KG1 (cell line): ENCODE measurements at places on chromosomes 3 and 15.

- no peak for DNase-seq
Measured at GRCh38 chr3:100653604-100654294, 44.3 kb downstream of the ADGRG7 start.

DNA sequence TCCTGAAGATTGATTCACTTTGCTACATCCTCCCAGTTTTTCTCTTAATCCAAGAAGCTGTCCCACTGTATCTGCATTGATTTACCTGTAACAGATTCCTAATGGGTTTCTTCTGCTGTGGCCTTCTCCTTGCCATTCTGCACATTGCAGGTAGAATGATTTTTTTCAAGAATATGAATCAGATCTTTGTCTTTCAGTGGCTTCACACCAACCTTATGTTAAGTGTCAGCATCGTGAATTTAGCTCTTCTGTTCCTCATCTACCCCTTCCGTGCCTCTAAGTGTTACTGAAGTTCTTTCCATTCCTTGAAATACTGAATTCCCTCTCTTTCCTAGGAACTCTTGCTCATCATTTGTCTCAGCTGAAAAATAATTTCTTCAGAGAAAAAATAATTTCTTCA lies 7.5 kb downstream of the SENP5 start:
- no peak for DNase-seq

DNA sequence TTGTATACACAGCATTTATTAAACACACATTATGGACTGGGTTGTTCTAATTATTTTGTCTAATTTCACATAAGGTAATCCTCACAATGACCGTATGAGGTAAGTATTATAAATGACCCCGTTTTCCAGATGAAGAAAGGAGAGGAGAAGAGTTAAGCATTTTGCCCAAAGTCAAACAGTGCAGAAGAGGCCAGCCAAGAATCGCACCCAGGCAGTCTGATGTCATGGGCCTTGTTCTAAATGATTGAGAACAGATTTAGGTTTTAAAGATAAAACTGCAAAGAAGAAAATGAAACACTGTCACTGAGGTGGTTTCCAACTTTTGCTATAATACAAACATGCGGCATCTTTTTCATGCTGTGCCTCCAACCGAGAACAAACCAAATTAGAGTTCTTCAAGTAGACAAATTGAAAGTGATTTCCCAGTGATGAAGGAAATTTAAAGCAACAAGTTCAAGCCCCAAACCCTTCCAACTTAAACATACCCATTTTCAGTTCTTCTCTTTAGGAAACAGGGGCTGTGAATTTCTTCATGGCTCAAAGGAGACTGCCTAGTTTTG lies 155.3 kb downstream of the THRB start:
- no peak for DNase-seq

GRCh38 chr3:31185062-31185357 lies 290.5 kb upstream of the GADL1 start:
- DNase-seq: no peak

DNA sequence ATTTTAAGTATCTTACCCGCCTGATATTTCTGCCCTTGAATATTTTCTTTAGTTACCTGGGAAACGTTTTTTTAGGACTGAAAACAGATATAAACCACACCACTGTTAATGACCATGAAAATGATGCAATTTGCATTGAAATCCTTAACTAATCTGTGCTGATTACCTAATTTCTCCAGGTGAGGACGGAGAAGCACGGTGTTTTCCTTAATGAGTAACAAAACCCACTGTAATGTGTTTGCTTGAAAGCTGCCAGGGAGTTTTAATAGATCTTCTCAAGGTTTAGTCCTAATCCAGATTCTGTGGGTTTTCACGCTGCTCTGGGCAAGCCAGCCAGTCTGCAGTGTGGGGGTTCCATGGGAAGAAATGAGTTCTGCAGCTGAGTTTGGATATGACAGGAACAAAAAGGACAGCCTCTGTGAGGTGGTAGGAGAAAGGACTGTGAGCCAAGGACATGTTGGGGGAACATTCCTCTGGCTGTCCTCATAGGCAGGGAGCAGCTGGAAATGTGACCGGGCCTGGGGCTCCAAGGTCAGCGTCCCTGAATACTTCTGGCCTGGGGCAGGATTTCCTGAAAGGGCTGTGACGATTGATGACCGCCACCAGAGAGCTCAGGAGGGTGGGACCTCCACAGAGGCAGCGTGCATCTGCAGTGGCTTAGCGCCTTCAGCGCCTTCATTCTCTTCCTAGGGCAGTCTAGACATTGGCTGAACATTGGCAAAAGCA lies 18.6 kb downstream of the THSD4 start:
- DNase-seq: no peak

DNA sequence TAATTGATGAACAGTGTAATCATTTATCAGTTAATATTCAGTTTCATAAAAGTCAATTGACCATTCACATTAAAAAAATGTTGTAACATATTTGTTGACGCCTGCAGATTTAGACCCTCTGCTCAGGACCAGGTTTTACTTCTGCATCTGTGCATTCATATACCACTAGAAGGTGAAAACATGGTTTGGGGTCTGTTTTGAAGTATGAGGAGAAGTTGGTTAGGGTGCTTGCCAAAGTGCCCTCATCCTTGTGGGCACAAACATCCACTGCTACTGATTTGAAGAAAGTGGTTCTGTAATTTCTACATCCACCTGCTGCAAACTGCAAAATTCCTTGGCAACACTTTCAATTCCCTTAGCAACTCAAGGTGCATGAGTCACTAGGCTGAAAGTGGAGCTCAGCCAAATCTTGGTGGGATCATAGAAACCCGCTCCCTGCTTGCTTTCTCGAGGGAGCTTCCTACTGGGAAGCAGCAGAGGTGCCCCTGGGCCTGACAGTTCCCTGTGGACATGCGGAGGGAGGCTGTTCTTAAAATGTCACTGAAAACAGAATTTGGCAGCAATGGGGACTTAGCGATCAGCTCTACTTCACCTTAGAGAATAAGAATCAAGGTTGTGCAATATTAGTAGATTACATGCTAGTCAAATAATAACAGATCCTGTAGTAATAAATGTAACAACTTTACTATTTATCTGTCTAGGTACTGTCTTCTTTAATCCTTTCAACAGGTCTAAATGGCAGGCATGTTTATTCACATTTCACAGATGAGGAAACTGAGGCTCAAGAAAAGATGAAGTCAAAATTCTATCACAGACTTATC lies 301.0 kb upstream of the TBL1XR1 start:
- no peak for DNase-seq

DNA sequence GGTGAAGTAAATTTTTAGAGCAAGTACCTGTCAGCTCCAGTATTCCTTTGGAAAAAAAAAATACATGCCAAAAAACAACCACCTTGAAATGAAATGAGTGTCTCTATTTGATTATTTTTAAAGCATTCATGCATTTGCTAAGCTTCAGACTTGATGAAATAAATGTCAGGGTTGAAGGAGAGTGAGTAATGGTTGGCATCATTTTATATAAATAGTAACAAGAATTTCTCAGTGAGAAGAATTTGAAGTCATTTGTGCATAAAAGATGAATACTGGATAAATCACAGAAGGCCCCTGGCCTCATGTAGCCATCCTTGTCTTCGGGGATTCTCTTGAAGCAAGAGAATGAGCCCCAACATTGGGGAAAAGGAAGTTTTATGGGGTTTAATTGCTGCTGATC lies 318.4 kb downstream of the LPP start:
- no peak for DNase-seq

- DNase-seq: no peak
Measured at GRCh38 chr3:17149076-17149475, 264.3 kb downstream of the PLCL2 start.

- DNase-seq: no peak
Measured at GRCh38 chr3:182618085-182618732, 175.1 kb upstream of the ATP11B start.

- DNase-seq: no peak
Measured at GRCh38 chr3:47877719-47878118, 74.8 kb downstream of the DHX30 start.

DNA sequence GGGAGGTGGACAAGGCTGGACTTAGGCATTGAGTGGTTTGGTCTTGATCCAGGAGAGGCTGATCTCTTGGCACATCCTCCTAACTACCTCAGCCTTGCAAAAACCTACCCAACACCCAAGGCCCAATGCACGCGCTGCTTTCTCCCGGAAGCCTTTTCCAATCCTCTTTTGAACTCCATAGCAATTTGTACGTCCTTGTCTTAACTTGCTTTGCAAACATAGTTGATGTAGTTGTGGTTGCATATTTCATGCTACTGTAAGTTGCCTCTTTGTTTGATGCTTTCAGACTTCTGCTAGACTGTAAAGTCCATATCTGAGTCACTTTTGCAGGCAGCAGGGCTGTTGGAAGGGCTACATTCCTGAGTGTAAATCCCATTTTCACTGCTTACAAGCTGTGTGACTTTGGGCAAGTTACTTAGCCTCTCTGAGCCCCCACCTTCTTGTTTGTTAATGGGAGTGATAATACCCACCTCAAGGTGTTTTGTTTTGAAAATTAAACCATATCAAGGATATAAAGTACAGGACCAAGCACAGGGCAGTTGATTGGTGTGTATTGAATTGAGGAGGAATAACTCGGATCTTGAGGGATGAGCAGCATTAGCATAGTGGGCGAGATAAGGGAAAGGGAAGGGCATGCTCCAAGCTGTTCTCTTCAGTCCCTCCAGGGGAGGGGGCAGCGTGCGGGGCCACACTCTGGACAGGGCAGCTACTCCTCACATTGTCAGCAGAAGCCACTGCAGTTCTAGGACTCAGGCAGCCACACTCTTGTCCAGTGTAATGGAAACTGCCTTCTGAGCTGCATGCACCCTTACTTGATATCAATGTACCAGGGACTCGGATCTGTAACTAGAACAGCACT lies 28.8 kb downstream of the SIAH2 start:
- DNase-seq: no peak

- DNase-seq: no peak
Measured at GRCh38 chr3:53482227-53482626, 12.2 kb upstream of the CACNA1D start.

DNA sequence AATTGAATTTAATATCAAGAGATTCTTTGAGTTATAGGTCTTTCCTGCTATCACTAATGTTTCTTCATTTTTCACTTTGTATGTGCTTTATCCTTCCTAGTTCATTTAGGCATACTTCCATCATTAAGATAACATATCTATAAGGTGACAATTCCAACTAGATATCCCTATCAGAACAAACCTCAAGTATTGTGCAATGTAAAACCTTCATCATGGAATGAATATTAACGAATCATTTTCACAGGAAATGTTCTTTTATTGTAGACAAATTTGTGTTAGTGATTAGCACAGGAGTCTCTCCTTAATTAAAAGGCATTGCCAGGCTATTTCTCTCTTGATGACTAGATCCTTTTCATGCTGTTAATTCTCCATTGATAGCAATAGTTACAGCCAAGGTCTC lies 236.5 kb upstream of the MME start:
- DNase-seq: no peak

GRCh38 chr3:51279448-51279847 lies 105.6 kb upstream of the MANF start:
- no peak for DNase-seq

GRCh38 chr3:188234132-188234531 lies 80.2 kb downstream of the LPP start:
- DNase-seq: no peak

GRCh38 chr15:91116113-91117067 lies 16.3 kb downstream of the SV2B start:
- no peak for DNase-seq

DNA sequence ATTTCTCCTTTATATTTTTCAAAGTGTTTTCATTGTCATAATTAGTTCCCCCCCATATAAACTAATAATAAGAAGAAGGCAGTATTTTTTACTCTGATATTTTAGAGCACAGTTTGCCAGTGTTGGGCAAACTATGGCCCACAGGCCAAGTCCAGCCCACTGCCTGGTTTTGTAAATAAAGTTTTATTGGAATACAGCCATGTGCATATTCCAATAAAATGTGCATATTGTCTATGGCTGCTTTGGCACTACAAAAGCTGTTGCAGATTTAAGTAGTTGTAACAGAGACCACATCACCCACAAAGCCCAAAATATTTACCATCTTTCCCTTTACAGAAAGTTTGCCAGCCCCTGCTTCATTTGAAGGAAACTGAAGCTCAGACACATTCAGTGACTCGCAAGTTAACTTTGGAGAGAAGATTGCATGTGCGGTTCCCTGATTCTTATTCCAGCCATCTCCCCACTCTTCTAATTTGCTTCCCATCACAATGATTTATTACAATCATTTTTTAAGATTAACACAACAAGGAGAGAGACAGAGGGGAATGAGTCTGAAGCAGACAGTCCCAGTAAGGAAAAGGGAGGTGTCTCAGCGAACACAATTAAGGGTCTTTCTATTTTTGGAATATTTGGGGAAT lies 48.9 kb downstream of the RFTN1 start:
- DNase-seq: no peak

- DNase-seq: no peak
Measured at GRCh38 chr3:52441772-52442332, 3.1 kb downstream of the SEMA3G start.

DNA sequence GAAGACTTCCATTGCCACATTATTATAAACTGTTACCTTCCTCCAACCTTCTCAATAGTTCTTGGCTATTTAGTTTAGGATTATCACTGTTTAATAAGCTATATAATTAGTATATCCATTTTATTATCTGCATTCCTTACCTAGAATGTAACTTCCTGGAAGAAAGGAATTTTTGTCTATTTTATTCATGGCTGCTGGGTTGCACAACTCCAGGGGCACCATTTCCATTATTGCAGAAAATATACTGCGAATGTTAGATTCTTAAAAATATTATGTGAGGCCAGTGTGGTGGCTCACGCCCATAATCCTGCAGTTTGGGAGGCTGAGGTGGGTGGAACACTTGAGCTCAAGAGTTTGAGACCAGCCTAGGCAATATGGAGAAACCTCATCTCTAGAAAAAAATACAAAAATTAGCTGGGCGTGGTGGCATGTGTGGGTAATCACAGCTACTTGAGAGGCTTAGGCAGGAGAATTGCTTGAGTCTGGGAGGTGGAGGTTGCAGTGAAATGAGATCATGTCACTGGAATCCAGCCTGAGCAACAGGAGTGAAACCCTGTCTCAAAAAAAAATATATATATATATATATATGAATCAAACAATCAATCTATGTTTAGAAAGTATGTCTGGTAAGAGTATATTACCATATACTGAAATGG lies 19.9 kb downstream of the CLDN1 start:
- DNase-seq: no peak

DNA sequence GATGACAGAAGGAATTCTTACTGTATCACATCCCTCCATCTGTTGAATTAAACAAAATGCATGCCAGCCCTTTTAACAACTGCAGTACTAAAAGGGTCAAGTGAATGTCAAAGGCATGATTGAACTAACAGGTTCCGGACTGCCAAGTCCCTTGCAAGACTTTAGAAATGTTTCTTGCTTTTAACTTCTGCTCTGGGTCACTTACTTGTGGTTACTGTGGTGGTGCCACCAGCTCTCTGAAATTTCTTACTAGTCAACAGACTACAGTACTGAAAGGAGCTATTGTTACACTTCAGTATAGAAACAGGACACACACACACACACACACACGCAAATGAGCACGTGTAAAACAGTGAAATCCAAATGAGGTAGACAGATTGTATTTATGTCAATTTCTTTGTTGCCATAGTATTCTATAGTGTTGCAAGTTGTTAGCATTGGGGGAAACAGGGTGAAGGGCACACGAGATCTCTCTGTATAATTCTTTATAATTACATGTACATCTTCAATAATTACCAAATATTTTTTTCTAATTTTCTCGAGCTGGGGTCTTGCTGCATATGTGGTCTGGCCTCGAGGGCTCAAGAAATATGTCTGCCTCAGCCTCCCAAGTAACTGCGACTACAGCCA lies 79.9 kb upstream of the SLC25A26 start:
- DNase-seq: no peak

GRCh38 chr15:93451822-93452221 lies 362.8 kb upstream of the RGMA start:
- no peak for DNase-seq
